ENCODE measurements at places on chromosomes 1 and 21. TPM values are rescaled to one million over a fixed set of nuclear protein-coding genes. Genes with fewer than 3 reads are reported as not detected.

The RXRG gene
- 3.9 TPM for total RNA-seq

The ACTL8 gene
- not detected for total RNA-seq

The KRTAP21-1 gene
- not detected for total RNA-seq

The UBXN10 gene
- 27.9 TPM for total RNA-seq

The WNT9A gene
- 18.1 TPM for total RNA-seq

The TCEA3 gene
- total RNA-seq = 18.5 TPM
